ENCODE measurements at places on chromosomes 3 and 15.

- DNase-seq, result no peak
These were observed 110.3 kb upstream of the TMC3 start for GRCh38 chr15:81484086-81484955.

GRCh38 chr3:47716656-47717055 is 65.0 kb downstream of the SMARCC1 start:
- no peak for DNase-seq

- no peak for DNase-seq
These were observed 15.4 kb upstream of the VPS8 start for GRCh38 chr3:184796551-184796950.

GRCh38 chr3:140276703-140277102 is 341.7 kb downstream of the CLSTN2 start:
- DNase-seq, result peak; percentile 16

- DNase-seq, result peak; percentile 71
These were observed 13.2 kb upstream of the PIK3R4 start for GRCh38 chr3:130759692-130760338.

DNA sequence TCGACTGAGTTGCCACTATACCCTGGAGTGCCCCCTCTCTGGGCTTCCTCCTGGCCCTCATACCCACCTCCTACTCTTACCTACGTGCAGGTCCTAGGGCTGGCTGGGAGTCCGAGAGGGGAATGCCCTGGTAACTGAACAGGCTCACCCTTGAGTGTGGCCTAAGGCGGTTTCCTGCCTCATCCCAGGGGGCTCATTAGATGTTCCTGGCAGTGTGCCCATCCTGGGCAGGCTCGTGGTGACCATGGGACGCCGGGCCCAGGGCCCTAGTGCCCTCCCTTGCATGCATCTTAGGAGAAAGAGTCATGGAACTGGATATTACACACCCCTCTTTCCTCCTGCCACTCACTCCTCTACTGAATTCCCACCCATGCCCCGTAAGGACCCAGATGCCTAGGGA is 2.8 kb downstream of the SEMA4B start:
- no peak for DNase-seq

DNA sequence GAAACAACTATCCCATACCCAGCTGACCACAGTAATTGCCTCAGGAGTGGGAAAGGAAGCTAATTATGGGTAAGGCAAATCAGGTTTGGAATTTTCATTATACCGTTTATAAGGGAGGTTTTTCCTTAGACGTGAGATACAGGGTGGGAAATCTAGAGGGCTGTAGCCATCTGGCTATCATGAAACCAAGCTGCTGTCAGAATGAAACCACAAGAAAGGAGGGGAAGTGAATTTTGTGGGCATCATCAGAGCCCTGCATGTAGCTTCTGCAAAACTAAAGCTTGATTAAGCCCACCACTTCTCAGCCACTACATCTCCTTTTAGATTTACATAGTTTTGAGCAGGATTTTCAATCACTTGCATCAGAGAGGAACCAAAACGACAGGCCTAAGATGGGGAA is 893.5 kb downstream of the TUSC7 start:
- DNase-seq, result no peak

DNA sequence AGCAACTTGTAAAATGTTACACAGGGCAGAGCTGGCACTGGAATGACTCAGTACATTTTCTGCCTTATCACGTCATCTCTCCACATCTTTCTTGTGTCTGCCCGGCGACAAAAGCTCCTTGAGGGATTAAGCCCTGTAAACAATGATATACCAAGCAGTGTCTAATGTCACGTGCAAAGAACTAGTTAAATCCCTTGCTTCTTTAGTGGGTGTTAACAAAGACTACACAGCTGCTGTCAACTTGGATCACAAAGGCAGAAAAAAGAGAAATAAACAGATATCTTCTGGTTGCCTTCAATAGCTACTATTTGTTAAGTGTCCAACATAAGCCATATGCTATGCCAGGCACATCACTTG is 48.1 kb upstream of the FRMD4B start:
- DNase-seq, result peak; percentile 18

GRCh38 chr15:61106889-61107288 is 122.2 kb downstream of the RORA start:
- DNase-seq, result no peak

DNA sequence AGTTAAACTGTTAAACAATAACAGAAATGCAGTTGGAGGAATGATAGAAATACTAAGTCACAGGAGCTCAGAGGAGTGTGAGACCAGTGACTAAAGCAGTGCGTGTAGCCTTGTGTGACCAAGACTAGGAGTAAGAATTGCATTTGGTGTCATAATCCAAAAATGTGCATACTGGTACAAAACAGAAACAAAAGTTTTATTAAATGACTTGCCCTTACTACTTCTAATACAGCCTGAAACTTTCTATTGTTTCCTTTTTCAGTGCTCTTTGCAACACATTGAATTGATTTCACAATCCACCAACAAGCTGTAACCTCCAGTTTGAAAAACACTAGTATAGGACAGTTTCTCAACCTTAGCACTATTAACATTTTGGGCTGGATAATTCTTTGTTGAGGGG is 17.1 kb downstream of the SNX1 start:
- no peak for DNase-seq

DNA sequence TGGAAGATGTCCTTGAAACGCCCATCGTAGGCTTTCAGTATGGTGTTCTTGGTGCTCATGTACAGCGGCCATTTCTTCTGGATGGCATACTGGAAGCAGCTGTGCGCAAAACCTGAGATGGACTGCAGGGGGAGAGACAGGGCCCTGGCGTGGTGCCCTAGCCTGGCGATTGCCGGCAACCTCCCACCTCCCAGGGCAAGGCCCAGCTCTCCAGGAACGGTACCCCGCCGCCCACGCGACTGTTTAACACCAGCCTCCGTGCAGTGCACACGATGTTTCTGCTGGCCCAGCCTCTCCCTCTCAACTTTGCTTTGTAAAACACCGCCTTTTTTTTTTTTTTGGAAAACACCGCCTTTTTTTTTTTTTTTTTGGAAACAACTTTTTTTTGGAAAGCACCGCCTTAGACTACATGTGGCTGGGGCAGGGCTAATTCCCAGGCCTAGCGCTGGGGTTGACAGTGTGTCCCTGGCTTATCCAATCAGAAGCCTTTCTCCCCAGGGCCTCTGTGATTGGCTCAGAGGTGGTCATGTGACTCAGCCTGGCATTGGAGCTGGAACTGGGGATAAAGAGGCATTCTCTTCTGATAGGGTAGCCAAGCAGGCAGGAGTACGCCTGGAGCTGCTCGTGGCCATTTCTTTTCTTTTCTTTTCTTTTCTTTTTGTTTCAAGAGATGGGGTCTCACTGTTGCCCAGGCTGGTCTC is 14.7 kb downstream of the IDH2 start:
- DNase-seq, result peak; percentile 48

DNA sequence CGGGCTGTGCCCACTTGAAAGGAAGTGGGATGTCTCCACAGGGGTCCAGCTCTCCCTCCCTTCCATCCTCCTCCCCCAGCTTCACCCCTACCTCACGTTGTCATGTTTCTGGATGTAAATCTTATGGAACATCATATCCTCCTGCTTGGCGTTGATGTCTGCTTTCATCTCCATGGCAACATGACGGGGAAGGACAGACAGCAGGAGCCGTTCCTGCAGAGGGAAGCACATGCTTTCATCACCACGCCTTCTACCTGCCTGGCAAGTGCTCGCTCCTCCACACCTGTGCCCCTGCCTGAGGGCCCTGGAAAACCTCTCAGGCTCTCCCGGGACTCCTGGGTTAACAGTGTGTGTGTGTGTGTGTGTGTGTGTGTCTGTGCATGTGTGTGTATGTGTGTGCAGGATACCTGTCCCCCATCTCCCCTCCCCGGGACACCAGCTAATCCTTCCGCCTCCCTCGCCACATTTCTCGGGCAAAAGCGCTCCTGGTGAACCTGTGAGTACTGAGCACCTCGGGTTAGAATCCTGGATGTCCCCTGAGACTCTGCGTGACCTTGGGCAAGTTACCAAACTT is 101.1 kb downstream of the ADCY5 start:
- DNase-seq, result peak; percentile 6

- peak; percentile 49 for DNase-seq
These were observed 143.2 kb downstream of the DNAJB8 start for GRCh38 chr3:128323206-128324081.

- peak; percentile 44 for DNase-seq
These were observed 5.1 kb upstream of the HAPLN3 start for GRCh38 chr15:88900309-88900981.

- DNase-seq, result no peak
These were observed 907.4 kb downstream of the MCTP2 start for GRCh38 chr15:95138604-95139270.

DNA sequence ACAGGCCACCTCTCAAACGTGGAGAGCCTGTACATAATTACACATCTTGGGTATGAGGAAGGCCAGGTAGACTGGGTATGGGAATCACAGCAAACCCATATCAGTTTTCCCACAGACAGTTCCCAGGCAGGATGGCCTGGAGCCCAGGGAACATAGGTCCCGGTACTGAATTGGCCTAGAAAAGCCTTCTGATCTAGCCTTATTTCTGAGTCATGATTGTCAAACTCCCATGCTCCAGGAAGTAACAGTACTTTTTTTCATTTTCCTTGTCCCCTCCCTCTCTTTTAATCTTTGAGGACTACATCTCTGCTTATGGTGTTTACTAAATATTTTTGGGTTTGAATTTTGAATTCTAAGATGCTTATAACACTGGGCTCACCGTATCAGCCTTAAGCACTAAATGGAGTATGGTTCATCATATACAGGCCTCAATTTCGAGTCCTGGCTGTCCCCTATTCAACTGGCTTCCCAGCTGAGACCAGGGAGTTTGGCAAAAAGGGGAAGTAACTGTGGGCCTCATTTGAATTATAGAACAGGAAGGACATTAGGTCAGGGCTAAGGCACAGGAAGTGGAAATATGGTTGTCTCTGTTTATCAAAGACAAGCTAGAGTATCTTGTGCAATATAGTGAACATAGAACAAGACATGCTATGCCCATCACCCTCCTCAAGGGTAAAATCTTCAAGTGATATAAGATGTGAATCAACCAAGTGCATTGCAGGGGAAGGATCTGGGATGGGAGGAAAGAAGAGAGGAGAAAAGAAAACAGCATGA is 494.6 kb downstream of the NTRK3 start:
- DNase-seq, result no peak
